Activated CD4-positive, alpha-beta T cell treated with anti-CD3 and anti-CD28 coated beads for 36 hours (primary cell): ENCODE measurements at places on chromosomes 16 and 17.

GRCh38 chr17:78227455-78227916, 3.9 kb upstream of the TMEM235 start:
- peak; percentile 43 for DNase-seq

GRCh38 chr17:73058022-73058421, 34.5 kb downstream of the SLC39A11 start:
- no peak for DNase-seq

DNA sequence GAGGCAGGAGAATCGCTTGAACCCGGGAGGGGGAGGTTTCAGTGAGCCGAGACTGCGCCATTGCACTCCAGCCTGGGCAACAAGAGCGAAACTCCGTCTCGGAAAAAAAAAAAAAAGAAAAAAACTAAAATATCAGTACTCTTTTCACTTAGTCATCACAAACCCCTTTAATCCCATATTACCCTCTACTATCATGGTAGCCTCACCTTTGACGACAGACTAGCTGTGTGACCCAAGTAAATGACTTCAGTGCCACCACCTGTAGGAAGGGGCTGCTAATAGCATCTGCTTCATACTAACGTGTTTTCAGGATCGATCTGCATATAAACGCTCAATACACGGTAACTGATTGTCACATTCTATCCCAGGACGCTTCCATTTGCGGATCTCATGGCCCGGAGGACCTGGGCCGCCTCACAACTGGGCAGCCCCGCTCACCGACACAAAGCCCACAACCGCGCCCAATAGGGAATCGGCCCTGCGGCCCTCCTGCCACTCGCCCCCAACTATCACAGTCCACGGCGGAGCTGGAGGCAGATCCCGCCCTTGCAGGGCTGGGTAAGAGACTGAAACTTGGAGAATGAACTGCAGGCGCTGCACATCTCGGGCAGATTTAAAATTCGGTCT, 1.1 kb upstream of the ZNF263 start:
- no peak for DNase-seq

DNA sequence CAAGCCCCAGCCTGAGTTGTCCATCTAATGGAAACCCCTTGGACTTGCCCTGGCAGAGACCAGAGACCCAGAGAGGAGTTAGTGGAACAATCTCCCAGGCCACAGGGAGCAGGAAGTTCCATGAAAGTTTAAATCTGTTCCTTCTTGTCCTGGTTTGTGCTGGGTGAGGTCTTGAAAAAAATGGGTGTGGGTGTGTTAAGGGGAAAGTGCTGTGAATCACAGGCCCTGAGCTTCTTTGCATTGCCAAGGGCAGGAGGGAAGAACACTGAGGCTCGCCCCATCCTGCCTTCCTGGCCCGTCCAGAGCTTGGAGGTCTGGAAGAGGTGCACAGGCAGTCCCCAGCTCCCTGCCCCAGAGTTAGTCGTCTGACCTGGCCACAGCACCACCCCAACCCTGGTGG, 2.3 kb downstream of the ADORA2B start:
- no peak for DNase-seq

- no peak for DNase-seq
Measured at GRCh38 chr16:63037761-63038396, 1001.6 kb upstream of the CDH8 start.

DNA sequence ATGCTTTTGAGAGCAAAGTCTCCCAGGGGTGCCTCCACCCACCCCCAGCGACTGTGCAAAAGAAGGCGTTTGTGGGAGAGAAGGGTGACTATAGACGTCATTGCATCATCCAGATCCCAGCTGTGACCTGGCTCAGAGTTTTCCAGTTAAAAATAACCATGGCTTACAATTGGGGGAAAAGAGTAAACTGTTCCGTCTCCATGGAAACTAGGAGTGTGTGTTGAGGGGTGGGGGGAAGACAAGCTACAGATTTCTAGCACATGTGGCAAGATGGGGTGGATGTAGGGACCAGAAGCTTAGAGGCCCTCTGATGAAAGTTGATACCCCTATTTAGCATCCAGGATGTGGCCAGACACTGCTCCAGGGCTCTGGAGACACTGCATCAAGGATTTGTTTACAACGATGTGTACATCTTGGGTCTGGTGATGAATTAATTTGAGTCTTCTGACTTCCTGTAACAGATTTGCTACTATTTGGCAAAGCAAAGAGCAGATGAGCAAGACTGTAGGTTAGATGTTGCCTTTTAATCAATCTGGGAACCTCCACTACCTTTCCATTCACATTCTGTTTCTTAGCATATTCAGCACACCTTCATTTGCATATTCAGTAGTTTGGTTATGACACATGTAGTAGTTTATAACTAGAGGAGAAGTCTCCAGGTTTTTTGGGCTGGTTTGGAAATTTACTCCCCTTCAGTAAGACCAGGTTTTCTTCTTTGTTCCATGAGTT, 6.2 kb upstream of the DUSP14 start:
- no peak for DNase-seq

GRCh38 chr16:53937161-53937880, 233.4 kb downstream of the FTO start:
- no peak for DNase-seq

- peak; percentile 78 for DNase-seq
Measured at GRCh38 chr17:42407289-42407836, 15.7 kb downstream of the CAVIN1 start.

DNA sequence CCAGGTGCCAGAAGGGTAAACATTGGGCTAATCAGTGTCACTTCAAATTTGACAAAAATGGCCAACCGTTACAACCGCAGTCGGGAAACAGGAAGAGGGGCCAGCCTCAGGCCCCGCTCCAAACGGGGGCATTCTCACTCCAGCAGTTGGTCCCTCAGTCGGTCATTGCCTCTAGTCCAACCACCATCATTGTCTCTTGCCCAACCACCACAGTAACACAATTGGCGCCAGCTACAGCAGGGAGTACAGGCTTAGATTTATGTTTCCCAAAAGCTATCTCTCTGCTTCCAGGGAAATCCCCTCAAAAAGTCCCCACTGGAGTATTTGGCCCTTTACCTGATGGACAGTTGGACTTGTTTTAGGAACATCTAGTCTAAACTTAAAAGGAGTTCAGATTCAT, 20.3 kb downstream of the ALOX15B start:
- DNase-seq: no peak

GRCh38 chr17:64328036-64328858, 62.4 kb downstream of the PECAM1 start:
- DNase-seq: no peak

DNA sequence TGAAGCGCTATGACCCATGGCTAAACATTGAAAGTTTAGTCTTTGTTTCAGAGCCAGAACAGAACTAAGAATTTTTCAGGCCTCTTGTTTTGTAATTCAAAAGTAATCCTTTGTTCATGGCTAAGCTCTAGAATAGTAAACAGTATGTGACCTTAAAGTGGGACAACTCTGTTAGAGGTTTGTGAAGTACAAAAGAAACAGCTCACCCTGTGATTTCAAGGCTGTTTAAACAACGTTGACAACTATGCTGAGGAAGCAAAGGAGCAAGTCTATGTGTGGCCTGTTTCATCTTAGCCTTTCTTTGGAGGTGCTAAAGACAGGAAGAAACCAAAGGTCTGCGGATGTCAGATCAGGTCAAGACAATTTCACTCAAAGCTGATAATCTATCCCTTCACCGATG, 40.4 kb downstream of the MYOCD start:
- DNase-seq: no peak

DNA sequence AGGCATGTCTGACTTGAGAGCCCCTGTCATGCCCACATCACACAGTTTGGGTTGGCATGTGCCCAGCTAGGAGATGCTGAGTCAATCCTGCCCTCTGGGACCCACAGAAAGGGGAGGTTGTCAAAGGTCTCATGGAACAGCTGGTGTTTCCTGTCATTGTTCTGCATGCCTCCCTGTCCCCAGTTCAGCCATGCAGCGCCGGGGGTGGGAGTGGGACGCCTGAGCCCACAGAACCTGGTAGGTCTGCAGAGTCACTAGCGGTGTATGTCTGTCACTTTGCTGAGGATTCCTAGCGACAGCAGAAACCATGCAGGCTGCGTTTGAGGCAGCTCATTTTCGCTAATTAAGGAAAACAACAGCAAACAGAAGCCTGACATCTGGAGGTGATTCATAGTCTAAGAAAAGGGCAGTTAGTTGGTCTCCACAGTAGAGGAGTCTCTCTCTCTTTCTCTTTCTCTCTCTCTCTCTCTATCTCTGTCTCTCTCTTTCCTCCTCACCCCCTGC, 19.6 kb upstream of the CCL1 start:
- DNase-seq: peak; percentile 78

GRCh38 chr16:23584186-23585076, 11.7 kb downstream of the NDUFAB1 start:
- DNase-seq: no peak

DNA sequence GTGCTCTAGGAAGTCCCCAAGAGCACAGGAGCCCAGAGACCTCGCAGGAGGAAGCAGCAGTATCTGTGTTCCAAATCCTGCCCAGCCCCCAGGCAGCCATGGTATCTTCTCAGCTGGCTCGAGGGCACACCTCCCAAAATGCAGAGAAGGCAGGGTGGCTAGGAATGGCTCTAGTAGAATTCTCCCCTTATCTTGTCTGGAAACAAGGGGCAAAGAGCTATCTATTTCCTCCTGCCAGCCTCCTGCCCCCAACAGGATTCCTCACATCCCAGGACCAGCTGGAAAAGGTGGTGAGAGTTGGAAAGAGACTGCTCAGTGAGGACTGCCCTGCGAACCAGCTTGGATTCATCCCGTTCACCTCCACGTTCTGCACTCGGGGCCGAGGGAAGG, 8.6 kb upstream of the TSPOAP1 start:
- peak; percentile 73 for DNase-seq

- no peak for DNase-seq
Measured at GRCh38 chr16:68715471-68715870, 21.6 kb upstream of the CDH1 start.

DNA sequence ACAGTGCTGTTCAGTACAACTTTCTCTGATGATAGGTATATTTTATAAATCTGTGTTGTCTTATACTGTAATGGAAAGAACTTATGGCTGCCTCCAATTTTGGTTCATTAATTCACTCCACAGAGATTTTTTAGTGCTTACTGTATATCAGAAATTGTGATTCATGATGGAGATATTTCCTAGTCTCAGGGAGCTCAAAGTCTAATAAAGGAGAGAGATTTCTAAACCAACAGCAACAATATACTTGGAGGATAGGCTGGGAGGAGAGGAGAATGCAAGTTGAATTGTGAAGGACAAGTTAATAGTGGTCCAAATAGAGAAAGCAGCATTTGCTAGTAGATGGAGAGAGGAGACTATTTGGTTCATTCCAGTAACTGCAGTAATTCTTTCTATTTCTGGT, 63.5 kb downstream of the TANC2 start:
- no peak for DNase-seq

- DNase-seq: no peak
Measured at GRCh38 chr17:58730937-58731336, 24.7 kb upstream of the PPM1E start.
